ENCODE measurements at places on chromosomes 13 and 19. TPM values are rescaled to one million over a fixed set of nuclear protein-coding genes. Genes with fewer than 3 reads are reported as not detected.

- DNase-seq, result no peak
Measured at GRCh38 chr13:113931841-113932459, 41.9 kb downstream of the C13orf46 start.

- no peak for DNase-seq
Measured at GRCh38 chr13:26909477-26909876, 148.9 kb upstream of the GPR12 start.

- no peak for DNase-seq
Measured at GRCh38 chr19:35011091-35011689, 11.1 kb downstream of the GRAMD1A start.

- no peak for DNase-seq
Measured at GRCh38 chr13:27638001-27638400, 16.3 kb downstream of the POLR1D start.

The NTN5 gene
- 0.62 TPM for polyA plus RNA-seq

The ZNF415 gene
- 1.8 TPM for polyA plus RNA-seq

- no peak for DNase-seq
Measured at GRCh38 chr19:41758846-41759245, 3.5 kb downstream of the CEACAM6 start.

DNA sequence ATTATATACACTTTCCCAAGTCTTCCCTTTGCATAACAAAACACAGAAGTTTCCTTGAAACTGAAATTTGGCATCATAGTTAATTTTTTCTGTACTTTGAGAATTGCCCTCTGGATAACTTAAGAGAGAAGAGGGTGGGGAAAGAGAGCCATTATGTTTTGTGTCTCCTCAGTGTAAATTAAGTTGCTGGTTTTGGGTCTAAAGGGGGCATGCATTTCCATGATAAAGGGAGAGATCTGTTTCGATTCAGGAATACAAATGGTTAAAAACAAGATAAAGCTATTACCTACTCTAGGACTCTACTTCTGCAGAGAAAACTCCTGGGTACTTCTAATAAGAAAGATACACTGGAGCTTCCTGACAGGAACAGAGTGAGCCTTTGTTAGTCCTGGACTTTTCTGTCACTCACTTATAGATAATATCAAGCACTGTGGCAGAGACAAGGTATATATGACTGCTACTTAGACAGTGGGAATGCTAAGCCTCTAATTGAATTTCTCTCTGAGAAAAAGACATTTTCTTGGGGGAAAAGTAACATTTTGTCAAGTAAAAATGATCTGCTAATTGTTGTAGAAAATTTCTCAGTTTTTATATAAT lies 142.8 kb upstream of the PCDH9 start:
- no peak for DNase-seq

Data from CD4-positive, alpha-beta memory T cell (primary cell).